ENCODE measurements at places on chromosomes 7 and 10. TPM values are rescaled to one million over a fixed set of nuclear protein-coding genes. Genes with fewer than 3 reads are reported as not detected.
A peak's percentile ranks its signal among the peaks of the same experiment; 100 is the strongest.

DNA sequence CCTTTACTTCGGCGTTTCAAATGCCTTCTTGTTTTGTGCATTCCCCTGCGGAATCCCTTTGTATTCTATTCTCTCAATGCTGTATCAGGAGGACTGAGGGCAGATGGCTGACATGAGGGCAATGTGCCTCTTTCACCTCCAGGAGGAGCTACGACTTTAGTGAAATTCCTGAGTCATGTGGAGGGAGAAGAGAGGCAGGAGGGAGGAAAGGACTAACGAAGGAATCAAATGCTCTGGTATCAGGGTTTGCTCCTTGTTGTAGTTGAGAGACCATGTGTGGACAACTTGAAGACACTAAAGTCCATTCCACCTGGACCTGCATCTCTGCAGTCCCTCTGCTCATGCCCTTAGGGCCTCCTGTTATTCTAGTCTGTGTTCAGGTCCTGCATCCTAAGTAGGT, 40.2 kb upstream of the PRSS58 start:
- no peaks in the 10 kb centered on the region for H3K27me3 ChIP-seq
- no peak overlapping the region for H3K4me3 ChIP-seq
- H3K36me3 ChIP-seq, result no peaks in the 10 kb centered on the region
- no peak for DNase-seq

- H3K27me3 ChIP-seq, result no peaks in the 10 kb centered on the region
- H3K27ac ChIP-seq, result no peak overlapping the region
- H3K4me1 ChIP-seq, result no peaks in the 10 kb centered on the region
- no peak for DNase-seq
- no peak overlapping the region for H3K4me3 ChIP-seq
- no peaks in the 10 kb centered on the region for H3K36me3 ChIP-seq
These were observed 9.9 kb downstream of the VPS50 start for GRCh38 chr7:93242106-93242505.

- H3K27me3 ChIP-seq, result no peaks in the 10 kb centered on the region
- H3K27ac ChIP-seq, result no peak overlapping the region
- H3K36me3 ChIP-seq, result no peaks in the 10 kb centered on the region
- DNase-seq, result no peak
- no peaks in the 10 kb centered on the region for H3K4me1 ChIP-seq
- no peak overlapping the region for H3K4me3 ChIP-seq
These were observed 460.0 kb upstream of the NRP1 start for GRCh38 chr10:33794460-33794859.

GRCh38 chr10:11430421-11431215, 180.8 kb downstream of the USP6NL start:
- H3K27ac ChIP-seq, result no peak overlapping the region
- no peaks in the 10 kb centered on the region for H3K4me1 ChIP-seq
- DNase-seq, result no peak
- no peaks in the 10 kb centered on the region for H3K36me3 ChIP-seq
- no peak overlapping the region for H3K4me3 ChIP-seq

DNA sequence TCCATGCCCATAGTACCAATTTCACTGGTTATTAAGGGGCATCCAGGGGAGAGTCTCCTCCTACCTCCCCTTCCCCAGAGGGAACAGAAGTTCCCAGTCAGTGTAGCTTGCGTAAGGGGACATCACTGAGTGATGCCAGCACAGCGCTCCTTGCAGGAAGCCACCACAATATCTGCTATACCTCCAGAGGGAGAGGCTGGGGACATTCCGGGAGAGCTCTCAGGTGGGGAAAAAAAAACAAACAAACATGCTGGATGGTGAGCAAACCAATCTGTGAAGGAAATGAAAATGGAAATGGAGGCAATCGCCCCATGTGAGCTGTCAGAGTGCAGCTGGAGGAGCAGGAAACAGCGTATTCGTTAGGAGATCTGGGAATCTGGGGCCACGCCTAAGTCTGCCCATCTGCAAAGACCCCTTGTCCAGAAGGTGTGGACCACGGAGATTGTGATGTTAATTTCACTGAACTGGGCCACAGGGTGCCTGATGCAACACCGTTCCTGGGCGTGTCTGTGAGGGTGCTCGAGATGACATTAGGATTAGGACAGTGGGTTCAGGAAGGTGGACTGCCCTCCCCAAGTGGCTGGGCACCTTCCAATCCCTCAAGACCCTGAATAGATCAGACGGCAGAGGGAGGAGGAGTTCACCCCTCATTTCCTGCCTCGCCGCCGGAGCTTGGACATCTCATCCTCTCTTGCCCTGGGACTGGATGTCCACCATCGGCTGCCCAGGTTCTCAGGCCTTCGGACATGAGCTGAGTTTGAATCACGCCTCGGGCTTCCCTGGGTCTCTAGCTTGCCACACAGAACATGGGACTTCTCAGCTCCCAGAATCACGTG, 30.5 kb downstream of the GNA12 start:
- H3K27me3 ChIP-seq, result no peaks in the 10 kb centered on the region
- no peaks in the 10 kb centered on the region for H3K36me3 ChIP-seq
- no peak for DNase-seq
- H3K4me3 ChIP-seq, result no peak overlapping the region
- H3K27ac ChIP-seq, result no peak overlapping the region

DNA sequence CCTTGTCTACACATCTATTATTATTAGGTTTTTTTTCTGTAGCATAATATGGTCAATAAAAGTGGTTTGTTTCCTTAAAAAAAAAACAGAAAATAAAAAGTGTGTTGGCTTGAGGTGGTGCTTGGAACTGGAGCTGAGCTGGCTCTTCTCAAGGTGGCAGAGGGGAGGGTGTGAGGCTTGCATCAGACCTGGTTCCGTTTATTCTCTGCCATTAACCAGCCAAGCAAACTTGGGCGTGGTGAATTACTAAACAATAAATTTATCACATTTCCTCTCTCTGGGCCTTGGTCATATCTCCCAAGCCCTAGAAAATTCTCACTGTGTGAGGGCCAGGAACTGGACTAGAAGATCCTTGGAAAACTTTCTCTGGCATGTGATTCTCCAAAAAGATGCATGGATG, 427.5 kb upstream of the MKI67 start:
- H3K4me3 ChIP-seq, result no peak overlapping the region
- peaks cover 10% of the 10 kb centered on the region for H3K27me3 ChIP-seq
- DNase-seq, result no peak
- no peaks in the 10 kb centered on the region for H3K4me1 ChIP-seq
- H3K27ac ChIP-seq, result no peak overlapping the region
- no peaks in the 10 kb centered on the region for H3K36me3 ChIP-seq

DNA sequence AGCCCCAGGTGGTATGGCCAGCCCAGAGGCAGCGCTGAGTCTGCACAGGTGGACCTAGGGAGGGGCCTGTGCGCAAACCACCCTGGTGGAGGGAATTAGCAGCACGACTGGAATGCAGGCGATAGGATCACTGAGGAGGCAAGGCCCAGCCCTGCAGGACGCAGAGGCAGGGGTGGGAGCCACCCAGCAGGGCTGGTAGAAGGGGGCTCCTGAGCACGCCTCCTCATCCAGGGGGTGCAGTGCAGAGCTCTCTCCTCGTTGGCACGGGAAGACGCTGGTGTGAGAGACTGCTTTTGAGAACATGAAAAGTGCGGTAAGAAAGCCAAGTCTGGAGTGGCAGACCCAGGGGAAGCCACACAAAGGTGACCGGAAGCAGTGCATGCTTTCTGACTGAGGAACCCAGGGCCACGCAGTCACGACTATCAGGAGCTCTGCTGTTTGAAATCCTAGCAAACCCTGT, 6.0 kb downstream of the FXYD4 start:
- no peaks in the 10 kb centered on the region for H3K36me3 ChIP-seq
- peak; percentile 63 for DNase-seq

DNA sequence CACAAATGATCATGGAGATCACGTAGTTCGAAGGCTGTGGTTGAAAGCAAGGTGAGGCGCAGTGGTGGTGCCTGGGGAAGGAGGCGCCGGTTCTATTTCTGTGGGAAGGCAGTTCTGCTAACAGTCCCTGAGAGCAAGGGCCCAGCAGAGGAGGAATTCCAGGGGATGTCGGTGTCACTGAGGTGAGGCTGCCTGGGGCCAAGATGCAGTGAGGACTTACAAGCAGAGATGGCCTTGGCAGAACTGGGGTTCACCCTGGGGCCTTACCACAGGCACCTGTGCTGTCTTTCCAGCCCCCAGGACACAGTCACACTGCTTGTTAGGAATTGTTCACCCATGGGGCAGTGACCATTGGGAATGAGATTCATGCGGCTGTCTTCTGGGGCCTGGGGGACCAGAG, 26.7 kb downstream of the GBX1 start:
- DNase-seq, result no peak
- peaks cover 5% of the 10 kb centered on the region for H3K4me1 ChIP-seq
- no peaks in the 10 kb centered on the region for H3K27me3 ChIP-seq
- H3K36me3 ChIP-seq, result peaks cover 5% of the 10 kb centered on the region
- H3K4me3 ChIP-seq, result no peak overlapping the region

DNA sequence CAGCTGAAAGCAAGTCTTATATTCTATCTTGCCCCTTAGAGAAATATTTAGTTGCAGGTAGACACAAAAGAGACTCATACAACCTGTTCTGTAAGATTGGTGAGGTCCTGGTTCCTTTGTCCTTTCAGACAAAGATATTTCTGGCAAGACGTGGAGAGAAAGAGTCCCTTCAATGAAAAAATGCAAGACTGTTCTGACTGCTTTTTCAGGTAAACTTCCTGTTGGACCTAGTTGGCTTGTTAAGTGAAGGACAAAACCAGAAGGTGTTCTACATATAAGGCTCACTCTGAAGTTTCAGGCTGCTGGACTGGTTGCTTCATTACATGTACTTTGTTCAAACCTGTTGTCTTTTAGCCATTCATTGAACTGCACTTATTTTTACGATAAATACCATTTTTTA, 119.0 kb upstream of the PTPRZ1 start:
- H3K4me1 ChIP-seq, result no peaks in the 10 kb centered on the region
- no peaks in the 10 kb centered on the region for H3K27me3 ChIP-seq
- no peak overlapping the region for H3K4me3 ChIP-seq
- H3K27ac ChIP-seq, result no peak overlapping the region
- peak; percentile 62 for DNase-seq
- H3K36me3 ChIP-seq, result no peaks in the 10 kb centered on the region

The AKR1C8 gene
- total RNA-seq, result 0.46 TPM

The CLDN3 gene
- total RNA-seq, result 43.4 TPM

The GFRA1 gene
- total RNA-seq, result 30.4 TPM

The HOXA11 gene
- not detected for total RNA-seq

The TMEM196 gene
- 0.06 TPM for total RNA-seq

The PTPRZ1 gene
- total RNA-seq, result 11.6 TPM

The SPDYE2B gene
- total RNA-seq, result not detected

The TBL2 gene
- 39.5 TPM for total RNA-seq

The GIMAP7 gene
- total RNA-seq, result 20.6 TPM

The SLC26A3 gene
- not detected for total RNA-seq

The CYP26A1 gene
- total RNA-seq, result not detected

The ZPBP gene
- 0.25 TPM for total RNA-seq

The TAS2R5 gene
- total RNA-seq, result 1.2 TPM
